ENCODE measurements at places on chromosomes 1 and 21.

DNA sequence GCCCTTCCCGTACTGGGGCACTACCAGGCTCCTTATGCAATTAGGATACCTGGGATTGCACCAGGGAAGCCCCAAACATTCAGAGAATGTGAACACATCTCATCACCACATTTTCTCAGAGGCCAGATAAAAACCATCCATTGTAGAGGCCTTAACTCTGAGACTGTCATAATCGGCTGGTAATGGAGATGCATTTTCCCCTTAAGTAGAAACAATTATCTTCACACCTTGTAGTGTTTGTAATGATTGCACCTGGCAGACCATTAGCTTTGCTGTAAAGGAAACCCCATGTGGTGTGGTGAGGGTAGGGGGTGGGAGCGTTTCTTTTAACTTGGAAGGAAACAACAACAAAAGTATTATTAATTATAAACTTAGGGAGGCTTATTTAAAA is 90.0 kb upstream of the TLR5 start:
- DNase-seq: no peak

GRCh38 chr1:171343727-171344472 is 29.9 kb downstream of the FMO4 start:
- no peak for DNase-seq

DNA sequence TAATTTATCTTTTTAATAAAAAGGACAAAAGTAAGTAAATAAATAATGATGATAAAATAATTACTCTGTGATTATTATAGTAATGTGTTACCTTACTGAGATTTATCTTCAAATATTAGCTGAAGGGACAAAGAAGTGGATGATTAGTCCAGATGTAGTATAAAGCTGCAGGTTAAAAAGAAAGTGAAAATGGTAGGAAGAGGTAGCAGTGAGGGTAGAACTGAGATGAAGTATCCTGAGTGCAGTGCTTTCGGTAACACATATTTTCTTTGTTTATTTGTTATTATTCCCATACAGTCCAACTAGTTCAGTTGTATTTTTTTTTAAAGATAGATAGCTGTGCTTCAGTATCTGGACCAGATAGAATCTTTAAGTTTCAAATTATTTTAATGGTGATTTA is 1203.5 kb downstream of the NCAM2 start:
- no peak for DNase-seq

DNA sequence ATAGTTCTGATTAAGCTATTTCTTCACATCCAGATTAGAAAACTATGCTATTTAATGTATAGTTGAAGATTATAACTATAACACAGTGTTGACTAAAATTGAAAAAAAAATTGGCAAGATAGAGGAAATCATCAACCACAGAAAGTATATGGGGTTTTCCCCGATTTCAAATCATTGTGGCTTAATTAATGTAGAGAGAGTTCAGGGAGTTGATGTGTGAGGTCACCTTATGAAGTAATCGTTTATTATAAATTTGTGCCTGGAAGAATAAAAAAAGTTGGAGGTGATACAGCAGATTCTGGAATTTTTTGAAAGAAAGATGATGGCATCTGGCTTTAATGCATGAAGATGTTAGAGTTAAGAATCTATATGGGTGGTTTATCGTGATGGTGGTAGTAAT is 84.3 kb downstream of the PTGS2 start:
- no peak for DNase-seq

DNA sequence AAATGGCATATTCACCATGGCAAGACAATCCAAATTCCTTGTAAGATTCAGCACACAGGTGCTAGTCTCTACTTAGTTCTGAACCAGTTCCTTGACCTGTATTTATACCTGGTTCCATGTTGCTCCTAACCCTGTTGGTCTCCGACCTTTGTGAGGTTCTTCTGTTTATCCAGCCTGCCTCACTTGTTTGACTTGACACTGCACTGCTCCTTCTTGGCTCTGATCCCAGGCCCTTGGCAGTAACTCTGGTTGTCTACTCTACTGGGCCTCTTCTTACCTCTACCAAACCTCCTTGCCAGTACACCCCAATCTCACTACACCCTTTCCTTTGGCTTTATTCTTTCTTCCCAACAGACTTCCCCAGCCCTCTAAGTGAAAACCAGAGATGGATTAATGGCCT is 419.4 kb upstream of the USP24 start:
- no peak for DNase-seq

- DNase-seq: no peak
These were observed 425.5 kb downstream of the NUF2 start for GRCh38 chr1:163747261-163747660.

DNA sequence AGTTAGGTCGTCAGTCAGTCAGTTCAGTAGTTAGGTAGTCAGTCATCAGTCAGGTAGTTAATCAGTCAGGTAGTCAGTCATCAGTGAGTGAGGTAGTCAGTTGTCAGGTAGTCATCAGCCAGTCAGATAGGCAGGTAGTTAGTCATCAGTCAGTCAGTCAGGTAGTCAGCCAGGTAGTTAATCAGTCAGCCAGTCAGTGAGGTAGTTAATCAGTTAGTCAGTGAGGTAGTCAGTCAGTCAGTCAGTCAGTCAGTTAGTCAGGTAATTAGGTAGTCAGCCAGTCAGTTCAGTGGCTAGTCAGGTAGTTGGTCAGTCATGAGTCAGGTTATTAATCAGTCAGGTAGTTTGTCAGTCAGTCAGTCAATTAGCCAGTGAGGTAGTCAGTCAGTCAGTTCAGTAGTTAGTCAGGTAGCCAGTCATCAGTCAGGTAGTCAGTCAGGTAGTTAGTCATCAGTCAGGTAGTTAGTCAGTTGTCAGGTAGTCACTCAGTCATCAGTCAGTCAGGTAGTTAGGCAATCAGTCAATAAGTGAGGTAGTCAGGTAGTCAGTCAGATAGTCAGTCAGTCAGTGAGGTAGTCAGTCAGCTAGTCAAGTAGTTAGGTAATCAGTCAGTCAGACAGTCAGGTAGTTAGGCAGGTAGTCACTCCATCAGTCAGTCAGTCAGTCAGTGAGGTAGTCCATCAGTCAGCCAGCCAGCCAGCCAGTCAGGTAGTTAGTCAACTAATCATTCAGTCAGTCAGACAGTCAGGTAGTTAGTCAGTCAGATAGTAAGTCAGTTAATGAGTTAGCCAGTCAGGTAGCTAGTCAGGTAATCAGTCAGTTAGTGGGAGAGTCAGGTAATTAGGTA is 16.2 kb downstream of the KRTAP10-1 start:
- DNase-seq: no peak

- DNase-seq: no peak
These were observed 45.0 kb downstream of the LRRN2 start for GRCh38 chr1:204640578-204640977.

DNA sequence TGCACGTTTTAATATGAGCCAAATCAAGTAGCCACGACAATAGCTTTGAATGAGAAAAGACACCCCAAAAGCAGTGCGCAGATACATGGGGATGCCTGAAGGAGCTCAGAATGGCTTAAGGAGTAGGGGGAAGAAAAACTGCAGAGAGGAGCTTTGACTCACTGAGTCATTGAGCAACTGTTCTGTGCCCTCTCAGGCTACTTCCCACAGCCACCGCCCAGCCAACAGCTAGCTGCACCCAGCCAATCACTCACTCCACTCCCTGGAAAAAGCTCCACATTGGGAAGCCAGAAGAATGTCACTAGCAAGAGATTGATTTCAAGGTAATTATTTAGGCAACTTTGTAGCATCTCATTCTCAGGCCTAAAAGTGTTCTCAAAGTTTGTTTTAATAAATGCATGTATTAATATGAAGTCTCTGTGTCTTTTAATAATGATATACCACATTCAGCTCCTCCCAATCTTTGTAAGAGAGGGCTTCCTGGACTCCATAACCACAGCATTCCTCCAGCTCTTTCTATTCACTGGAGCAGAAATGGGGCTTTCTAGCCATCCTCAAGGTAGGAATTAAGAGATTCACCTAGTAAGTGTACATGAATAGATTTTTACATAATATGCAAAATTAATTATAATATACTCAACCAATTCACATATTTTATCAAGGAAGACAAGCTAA is 16.8 kb downstream of the DUSP10 start:
- no peak for DNase-seq

- no peak for DNase-seq
These were observed 2.0 kb downstream of the INAVA start for GRCh38 chr1:200896531-200897196.

GRCh38 chr1:1670866-1671265 is 12.1 kb upstream of the CDK11B start:
- no peak for DNase-seq

GRCh38 chr1:172069534-172069933 is 228.2 kb downstream of the DNM3 start:
- DNase-seq: no peak

- DNase-seq: no peak
These were observed 44.0 kb downstream of the IGSF21 start for GRCh38 chr1:18151436-18152122.

DNA sequence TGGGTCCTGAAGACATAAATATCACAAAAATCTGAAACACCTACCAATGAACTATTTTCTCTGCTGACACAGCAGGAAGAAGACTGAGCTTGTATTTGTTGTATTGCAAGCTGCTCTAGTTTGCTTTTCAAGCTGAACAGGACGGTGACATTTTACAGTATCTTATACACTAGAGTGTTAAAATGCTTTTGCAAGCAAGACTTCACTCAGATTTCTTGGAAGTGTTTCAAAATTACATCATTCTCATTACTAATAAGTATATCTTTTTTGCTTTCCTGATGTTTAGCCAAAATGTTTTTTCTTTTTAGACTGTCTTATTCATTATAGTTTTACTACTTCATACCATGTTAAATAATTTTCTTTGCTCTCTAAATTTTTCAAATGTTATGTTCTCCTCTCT is 427.1 kb upstream of the CXADR start:
- DNase-seq: no peak

GRCh38 chr1:9481048-9481447 is 58.2 kb upstream of the SLC25A33 start:
- no peak for DNase-seq

GRCh38 chr1:100883963-100884362 is 10.7 kb downstream of the EXTL2 start:
- DNase-seq: no peak

GRCh38 chr1:229114850-229115365 is 156.0 kb upstream of the RAB4A start:
- DNase-seq: no peak

- no peak for DNase-seq
These were observed 23.6 kb upstream of the KIRREL1 start for GRCh38 chr1:157969697-157970485.

- no peak for DNase-seq
These were observed 5.0 kb downstream of the PALMD start for GRCh38 chr1:99650773-99651437.

GRCh38 chr1:84301004-84301784 is at the start of gene SAMD13:
Gene SAMD13, plus strand, starts transcription at chr1:84301708. Its CDS starts 1,527 bp downstream, at chr1:84303235.
- DNase-seq: peak; percentile 88

DNA sequence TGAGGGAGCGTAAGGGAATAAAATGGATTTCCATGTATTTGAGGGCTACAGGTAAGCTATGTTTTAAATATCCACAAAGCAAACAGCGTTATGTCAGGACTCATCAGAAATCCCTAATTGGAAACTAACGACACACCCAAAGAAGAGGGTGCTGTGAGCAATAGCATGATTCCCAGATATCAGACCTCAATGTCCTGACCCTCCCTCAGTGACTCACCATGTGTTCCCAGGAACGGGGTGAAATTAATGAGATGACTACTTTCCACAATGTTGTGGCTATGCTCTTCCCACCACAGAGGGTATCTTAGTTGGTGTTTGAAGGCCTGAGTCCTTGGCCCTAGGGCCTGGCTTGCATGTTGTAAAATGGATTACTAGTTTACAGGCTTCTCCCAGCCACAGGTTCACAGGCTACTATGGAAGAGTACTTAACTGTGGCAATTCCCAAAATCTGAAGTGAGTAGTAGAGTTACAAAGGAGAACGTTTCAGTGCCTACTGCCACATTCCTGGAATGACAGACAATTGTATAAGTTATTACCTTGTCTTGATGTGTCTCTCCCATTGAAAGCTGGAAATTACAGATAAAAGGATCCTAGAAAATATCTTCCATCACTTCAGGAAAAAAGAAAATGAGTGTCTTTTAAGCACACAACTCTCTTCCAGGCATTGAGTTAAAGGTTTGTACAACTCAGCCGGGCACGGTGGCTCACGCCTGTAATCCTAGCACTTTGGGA is 1.7 kb upstream of the KRTAP11-1 start:
- DNase-seq: no peak

GRCh38 chr1:241715956-241716355 is 63.9 kb downstream of the WDR64 start:
- no peak for DNase-seq

DNA sequence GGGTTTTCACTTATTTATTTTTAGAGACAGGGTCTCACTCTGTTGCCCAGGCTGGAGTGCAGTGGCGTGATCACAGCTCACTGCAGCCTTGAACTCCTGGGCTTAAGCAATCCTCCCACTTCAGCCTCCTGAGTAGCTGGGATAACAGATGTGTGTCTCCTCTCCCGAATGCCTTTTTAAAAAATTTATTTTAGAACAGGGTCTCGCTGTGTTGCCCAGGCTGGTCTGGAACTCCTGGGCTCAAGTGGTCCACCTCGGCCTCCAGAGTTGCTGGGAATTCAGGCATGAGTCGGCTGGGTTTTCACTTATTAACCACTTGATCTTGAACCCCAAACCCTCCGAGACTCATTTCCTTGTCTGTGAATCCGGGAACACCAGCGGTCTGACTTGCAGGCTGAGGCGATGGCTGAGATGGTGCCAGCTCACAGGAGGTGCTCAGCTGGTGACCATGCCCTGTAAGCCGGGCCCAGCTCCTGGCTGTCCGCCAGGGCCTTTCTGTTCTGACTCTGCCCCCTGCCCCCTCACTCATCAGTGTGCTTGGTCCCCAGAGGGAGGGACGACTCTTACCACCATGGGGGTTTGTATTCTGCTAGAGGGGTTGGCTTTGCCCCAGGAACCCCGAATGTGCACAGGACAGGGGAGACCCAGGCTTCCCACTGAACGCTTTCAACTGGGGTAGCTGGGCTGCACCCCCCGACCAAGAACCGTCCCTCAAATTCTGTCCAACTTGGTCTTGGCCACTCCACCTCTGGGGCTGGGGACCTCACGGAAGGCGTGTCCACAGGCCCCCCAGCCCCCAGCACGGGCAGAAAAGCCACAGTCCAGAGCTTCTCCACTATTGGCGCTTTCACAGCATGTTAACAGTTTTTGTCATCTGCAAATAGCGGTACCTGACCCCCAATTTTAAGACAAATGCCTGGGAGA is 22.5 kb downstream of the MMEL1 start:
- DNase-seq: no peak

DNA sequence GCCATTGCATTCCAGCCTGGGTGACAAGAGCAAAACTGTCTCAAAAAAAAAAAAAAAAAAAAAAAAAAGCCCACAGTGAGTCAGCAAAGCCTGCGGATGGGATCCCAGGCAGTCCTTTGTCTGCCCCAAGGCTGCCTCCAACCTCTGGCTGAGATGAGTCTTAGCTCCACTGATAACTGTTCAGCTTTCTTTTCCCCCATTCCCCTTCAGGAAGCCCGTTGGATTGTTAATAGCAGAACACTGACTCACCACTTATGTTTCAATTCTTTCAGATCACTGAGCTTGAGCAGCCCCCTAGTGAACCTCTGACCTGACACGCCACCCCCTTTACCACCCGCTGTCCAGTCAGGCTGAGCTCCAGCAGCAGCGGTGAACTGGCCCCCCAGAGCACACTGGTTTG is 57.5 kb downstream of the ERG start:
- DNase-seq: no peak

GRCh38 chr1:48687282-48688045 is 89.2 kb downstream of the BEND5 start:
- no peak for DNase-seq

Measured in putamen (tissue), 1 donor.